ENCODE measurements at places on chromosomes 7 and 10.

DNA sequence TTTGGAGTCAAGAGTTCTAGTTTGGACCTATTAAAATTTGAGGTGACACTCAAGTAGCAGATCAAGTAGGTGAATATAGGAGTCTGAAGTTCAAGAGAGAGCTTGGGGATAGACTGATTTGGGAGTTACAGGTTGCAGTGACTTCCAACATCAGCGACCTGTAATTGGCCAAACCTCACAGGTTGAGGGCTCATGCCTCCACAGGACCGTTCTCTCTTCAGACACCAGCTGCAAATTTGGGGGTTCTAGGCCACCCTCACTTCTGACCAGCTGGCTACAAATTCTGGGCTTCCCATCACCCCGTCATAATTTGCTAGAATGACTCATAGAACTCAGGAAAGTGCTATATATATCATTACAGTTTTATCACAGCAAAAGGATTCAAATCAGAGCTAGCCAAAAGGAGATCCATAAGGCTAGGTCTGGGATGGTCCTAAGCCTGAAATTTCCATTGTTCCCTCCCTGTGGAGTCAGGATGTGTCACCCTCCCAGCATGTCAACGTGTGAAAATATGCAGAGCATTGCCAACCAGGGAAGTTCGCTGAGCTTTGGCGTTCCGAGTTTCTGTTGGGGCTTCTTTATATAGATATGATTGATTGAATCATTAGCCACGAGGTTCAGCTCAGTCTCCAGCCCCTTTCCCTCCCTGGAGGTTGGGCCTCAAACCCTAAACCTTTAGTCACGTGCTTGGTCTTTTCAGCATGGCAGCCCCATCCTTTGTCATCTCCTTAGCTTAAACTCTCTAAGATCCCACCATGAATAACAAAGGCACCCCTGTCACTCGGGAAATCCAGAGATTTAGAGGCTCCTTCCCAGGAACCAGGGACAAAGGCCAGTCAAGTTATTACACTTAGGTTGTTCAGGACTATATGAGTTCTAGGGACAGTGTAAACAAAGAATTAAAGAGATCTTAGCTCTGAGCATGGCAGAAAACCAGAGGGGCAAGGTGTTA, 20.7 kb upstream of the ZNF212 start:
- no peak for DNase-seq

GRCh38 chr7:157359581-157359980, 22.8 kb downstream of the DNAJB6 start:
- DNase-seq, result no peak

DNA sequence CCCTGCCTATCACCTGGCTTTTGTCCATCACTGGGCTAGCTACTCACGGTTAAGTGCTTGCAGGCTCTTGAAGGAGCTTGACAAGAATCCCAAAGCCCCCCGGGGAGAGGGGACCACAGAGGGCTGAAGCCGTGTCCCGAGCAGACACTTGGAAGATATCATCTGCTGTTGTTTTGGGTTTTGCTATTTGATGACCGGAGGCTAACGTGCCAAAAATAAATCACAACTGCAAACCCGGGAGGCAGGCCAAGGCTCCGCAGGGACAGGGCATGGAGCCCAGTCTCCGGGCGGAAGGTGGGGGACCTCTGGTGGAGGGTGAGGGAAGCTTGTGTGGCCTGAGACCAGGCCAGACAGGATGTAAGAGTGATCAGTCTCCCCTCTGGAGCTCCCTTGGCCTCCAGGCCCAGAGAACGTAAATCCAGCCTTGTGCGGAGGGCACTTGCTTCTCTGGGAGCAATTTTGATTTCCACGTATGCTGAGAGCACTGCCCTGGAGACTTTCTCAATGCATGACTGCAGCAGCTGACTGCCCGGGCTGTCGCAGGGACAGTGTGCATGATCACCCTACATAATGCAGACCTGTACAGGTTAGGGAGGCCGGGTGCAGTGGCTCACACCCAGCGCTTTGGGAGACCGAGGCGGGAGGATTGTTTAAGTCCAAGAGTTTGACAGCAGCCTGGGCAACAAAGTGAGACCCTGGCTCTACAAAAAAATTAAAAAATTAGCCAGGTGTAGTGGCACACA, at the start of gene PHKG1:
Gene PHKG1 (minus strand): TSS at position 164 of the 743 bp plus-strand sequence. CDS start 4,011 bp downstream, outside the sequence.
- no peak for DNase-seq

DNA sequence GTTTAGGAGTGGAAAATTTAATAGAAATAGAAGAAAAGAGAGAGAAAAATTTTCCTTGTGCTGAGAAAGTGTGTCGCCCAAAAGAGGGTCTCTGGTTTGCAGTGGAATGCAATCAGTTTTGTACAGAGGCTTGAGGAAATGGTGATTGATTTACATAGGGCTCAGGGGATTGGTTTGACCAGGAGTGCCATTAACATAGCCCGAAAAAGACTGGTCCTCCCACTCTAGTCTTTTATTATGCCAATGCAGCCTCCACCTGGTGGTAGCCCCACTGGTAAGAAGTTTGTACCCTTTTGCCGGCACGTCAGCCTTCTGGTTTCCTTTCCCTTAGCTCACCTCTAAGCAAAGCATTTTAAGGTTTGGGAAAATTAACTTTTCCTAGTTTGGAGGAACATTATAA, 885.3 kb downstream of the XPNPEP1 start:
- no peak for DNase-seq

DNA sequence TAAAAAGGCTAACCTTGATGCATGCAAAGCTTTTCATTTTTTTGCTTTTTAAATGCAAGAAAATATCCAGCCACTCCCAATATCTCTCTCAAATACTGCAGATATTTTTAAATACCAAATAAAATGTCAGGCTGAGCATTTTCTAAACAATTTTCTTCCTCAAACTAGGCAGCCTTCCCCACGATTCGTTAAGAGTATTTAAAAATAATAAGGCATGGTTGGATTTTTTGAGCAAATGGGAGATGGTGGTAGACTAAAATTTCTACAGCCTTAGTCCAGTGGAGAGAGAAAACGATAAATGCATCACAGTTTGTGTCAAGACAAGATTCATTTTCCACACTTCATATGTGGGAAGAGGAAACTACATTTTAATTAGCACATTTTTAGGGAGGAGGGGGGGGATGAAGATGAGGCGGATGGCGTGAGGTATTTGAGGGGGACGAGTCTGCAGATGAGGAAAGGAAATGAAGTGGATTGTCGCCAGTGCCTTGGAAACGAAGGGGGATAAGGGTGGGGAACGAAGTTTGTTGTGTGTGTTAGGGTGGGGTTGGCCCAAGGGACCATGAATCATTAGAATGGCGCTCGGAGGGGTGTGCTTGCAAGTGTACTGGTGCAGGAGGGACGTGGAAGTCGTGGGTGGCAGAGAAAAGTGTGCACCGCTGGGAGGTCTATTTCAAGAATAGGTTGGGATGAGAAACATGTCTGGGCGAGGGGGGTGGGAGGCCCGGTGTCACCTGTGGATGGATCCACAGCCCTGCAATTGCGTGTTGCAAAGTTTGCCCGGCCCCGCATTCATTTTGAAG, 1.2 kb upstream of the ADD3 start:
- no peak for DNase-seq

DNA sequence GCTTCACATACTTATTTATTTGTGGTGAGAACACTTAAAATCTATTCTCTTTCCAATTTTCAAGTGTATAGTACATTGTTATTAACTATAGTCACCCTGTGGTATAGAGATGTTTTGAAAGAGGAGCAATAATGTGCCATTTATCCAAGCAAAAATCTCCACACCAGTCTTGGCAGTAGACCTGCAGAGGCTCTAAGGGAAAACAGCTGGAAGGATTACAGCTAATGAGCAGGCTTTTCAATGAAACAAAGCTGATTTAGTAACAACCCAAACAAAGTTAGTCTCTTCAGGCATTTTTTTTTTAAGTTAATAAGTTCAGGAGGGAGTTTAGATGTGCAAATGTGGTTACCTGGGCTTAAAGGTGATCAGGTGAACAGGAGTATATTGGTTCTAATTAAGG, 101.9 kb downstream of the EVX1 start:
- no peak for DNase-seq

GRCh38 chr7:154769527-154769926, 233.4 kb downstream of the PAXIP1 start:
- no peak for DNase-seq

DNA sequence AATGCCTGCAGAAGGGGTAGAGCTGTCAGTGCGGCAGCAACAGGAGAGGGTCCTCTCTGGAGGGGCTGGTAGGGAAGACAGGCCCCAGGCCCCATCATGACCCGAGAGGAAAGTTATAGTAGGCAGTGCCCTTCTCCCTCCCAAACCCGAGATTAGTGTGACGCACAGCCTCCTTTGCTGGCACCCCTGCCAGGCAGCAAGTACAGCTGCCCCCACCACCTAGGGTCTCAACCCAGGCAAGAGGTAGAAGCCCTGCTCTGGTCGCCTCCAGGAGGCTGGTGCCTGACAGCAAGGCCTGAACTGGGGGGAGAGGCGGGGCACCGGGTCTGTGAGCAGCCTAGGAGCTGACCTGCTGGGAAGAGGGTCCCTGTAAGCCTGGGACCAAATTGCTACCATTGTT, 15.5 kb downstream of the LOXL4 start:
- DNase-seq, result no peak
